ENCODE measurements at places on chromosomes 1 and 21.

DNA sequence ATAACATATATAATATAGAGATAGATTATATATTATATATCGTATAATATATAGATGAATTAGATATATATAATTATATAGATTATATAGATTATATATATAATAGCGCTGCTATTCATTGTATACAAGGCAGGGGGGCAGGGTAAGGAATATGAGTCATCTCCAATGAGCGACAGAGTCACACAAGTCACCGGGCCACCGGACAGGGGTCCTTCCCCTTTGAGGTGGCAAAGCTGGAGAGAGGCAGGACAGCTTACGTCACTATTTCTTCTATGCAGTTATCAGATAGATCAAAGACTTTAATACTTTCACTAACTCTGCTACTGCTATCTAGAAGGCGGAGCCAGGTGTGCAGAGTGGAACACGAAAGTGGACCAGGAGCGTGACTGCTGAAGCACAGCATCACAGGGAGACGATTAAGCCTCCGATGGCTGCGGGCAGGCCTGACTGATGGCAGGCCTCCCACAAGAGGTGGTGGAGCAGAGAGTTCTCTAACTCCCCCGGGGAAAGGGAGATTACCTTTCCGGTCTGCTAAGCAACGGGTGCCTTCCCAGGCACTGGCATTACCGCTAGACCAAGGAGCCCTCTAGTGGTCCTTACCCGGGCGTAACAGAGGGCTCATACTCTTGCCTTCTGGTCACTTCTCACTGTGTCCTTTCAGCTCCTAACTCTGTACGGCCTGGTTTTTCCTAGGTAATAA lies 2154.7 kb downstream of the MRPL39 start:
- DNase-seq, result no peak

GRCh38 chr1:172268237-172268636 lies 152.2 kb upstream of the C1orf105 start:
- DNase-seq, result no peak

GRCh38 chr1:224735159-224735558 lies 119.0 kb downstream of the CNIH3 start:
- DNase-seq, result no peak

GRCh38 chr1:235136111-235136510 lies 7.5 kb upstream of the TOMM20 start:
- DNase-seq, result no peak

DNA sequence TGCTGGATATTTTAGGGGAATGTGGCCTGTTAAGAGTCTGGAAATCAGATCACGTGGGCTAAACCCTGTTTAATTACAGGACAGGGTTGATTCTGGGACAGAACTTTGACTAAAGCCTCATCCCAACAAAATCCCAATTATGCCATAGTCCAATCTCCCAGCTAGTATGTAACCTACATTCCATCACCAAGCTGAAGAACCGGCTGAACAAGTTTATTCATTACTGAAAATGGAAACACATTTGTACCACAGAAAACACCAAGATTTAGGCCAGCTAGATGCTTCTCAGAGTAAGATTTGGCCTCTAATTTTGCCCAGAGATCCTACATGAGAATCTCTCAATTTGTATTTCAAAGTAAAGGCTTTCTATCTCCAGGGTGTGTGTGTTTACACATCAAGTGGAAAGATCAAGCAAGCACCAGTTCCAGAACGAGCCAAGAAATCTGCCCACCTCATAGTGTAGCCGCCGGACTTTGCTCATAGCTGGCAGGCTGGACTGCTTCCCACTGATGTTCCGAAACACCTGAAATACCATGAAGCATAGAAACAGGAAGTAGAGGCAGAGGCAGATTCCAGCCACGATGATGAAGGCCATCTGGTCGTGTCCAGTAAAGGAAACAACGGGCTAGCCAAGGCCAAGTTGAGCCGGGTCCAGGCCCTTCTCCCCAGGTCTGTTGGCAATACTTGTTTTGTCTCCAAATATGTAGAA lies 86.8 kb downstream of the WLS start:
- no peak for DNase-seq

Data from NCI-H1436 treated with DMSO at 0.1 percent for 48 hours (cell line).